ENCODE measurements at places on chromosomes 2 and 18.

DNA sequence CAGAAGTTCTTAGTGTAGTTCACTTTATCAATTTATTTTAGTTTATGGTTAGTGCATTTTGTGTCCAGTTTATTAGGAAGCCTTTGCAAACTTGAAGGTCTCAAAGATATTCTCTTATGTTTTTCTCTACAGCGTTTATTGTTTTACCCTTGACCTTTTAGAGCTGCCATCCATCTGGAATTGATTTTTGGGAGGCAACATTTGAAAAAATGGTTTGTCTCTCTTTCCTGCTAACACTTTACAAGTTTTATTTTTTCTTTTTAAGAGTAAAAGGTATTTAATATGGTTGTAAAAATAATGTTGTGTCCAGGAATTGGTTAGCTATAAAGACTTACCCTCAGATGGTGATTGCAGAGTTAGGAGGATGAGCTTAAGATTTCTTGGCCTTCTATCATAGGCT is 14.0 kb downstream of the GORASP2 start:
- DNase-seq = no peak

GRCh38 chr2:240248721-240249422 is 108.4 kb upstream of the OTOS start:
- DNase-seq = no peak

DNA sequence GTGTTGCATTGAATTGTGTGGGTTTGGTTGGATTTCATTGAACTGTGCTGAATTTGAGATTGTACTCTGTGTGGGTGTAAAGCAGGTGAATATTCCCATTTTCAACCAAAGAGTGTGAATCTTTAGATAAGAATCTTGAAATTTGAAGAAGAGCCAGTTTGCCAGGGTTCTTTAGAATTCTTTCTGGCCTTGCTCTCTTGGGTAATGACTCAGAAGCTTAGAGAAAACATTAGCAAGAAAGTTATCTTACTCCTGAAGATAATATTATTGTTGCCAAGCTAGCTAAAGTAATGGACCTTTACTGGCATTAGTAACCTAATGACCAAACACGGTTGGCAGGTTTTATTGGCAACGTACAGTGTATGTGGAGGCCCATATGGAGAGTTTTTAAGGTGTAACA is 46.4 kb upstream of the SIX3 start:
- no peak for DNase-seq

- no peak for DNase-seq
Observed at GRCh38 chr2:164371916-164372315, 249.4 kb downstream of the GRB14 start.

GRCh38 chr2:218925434-218925833 is 34.0 kb upstream of the CDK5R2 start:
- no peak for DNase-seq

DNA sequence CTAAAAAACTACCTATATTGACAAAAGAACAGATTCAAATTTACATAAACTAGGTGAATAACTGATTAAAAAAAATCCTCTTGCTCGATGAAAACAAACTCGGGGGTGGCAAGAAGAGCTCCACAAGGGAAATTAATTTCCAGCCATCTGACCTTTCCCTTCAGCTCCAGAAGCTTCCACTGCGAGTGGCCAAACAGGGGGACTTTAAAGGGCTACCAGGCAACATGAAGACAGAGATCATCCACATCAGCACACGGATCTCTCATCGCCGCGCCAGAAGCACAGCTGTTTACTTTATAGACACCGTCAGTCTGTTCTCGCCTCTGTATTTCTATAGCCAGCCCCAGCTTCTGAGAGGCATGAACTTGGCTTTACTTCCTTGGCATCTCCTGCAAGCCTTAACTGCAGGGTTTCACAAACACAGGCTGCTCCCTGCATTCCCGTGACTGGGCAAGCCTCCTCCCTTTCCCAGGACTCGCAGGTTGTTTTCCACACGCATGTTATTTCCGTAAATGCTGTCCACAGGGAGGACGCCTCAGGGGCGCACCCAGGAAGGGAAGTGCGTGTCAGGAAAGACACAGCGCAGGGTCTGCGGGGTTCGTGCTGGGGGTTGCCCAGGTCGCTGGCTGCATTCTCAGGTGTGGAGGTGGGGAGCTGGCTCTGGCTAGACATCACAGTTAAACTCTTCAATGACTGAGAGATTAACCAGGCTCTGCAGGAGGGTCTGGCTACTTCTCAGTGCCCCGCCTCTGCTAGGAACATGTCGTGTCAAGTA is 85.0 kb downstream of the USP40 start:
- DNase-seq = no peak

DNA sequence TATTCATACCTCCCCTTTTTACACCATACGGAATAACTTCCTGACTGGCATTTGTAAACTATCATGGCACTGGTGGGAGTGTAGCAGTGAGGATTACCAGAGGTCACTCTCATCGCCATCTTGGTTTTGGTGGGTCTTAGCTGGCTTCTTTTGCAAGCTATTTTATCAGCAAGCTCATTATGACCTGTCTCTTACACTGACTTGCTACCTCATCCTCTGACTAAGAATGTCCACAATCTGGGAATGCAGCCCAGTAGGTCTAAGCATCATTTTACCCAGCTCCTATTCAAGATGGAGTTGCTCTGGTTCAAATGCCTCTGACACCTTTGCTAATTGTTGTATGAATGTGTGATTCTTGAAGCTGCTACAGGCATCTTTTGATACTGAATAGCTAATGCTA is 950.8 kb upstream of the SLC39A10 start:
- no peak for DNase-seq

Measured in SW480 (cell line).